ENCODE measurements at places on chromosomes 16 and 17.

GRCh38 chr16:69555867-69556266 lies 9.9 kb upstream of the NFAT5 start:
- DNase-seq = no peak

- DNase-seq = no peak
Observed at GRCh38 chr16:69804297-69804696, 42.2 kb downstream of the WWP2 start.

GRCh38 chr16:19114359-19115147 lies 789 bp downstream of the ITPRIPL2 start:
- no peak for DNase-seq

GRCh38 chr17:67390646-67391361 lies 13.7 kb downstream of the PITPNC1 start:
- peak; percentile 76 for DNase-seq

GRCh38 chr16:51134876-51135275 lies 16.2 kb downstream of the SALL1 start:
- no peak for DNase-seq

DNA sequence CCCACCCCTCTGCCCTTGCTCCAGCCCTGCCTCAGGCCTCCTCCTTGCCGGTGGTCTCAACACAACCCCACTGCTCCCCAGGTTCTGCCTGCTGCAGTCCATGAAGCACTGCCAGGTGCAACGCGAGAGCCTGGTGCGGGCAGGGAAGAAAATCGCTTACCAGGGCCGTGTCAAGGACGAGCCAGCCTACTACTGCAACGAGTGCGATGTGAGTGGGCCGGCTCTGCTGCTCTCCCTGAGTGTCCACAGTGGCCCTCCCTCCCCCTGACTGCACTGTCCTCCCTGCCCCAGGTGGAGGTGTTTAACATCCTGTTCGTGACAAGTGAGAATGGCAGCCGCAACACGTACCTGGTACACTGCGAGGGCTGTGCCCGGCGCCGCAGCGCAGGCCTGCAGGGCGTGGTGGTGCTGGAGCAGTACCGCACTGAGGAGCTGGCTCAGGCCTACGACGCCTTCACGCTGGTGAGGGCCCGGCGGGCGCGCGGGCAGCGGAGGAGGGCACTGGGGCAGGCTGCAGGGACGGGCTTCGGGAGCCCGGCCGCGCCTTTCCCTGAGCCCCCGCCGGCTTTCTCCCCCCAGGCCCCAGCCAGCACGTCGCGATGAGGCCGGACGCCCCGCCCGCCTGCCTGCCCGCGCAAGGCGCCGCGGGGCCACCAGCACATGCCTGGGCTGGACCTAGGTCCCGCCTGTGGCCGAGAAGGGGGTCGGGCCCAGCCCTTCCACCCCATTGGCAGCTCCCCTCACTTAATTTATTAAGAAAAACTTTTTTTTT lies 1.8 kb upstream of the TMEM88 start:
- peak; percentile 39 for DNase-seq

DNA sequence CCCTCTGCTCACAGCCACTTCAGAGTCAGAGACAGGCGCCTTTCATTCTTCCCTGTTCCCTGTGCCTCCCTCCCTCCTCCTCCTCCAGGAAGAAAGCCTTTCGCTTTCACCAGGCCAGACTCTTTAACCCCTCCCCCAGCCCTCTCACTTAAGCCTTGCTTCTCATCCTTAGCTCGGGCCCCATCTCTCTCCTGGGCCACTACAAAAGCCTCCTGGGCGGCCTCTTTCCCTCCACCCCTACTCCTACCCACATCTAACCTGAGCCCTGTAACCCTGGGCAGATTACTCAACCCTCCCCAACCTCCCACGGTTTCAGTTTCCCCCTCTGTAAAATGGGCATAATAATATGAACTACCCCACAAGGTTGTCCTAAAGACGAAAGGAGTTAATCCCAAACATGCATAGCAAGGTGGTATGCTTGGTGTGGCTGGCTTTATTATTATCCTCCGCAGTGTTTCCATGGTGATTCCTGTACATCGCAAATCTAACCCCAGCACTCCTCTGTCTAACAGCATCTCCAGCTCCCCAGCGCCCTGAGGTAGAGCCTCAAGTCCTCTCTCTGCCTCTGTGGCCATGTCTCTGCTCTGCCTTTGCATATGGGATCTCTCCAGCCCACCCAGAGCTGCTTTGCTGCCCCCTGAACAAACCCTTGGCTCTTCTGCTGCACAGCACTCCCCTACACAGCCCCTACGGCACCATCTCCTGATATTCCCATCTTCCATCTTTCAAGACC lies 17.7 kb downstream of the PIMREG start:
- DNase-seq = no peak

- no peak for DNase-seq
Observed at GRCh38 chr17:73594025-73594424, 50.2 kb downstream of the SDK2 start.

DNA sequence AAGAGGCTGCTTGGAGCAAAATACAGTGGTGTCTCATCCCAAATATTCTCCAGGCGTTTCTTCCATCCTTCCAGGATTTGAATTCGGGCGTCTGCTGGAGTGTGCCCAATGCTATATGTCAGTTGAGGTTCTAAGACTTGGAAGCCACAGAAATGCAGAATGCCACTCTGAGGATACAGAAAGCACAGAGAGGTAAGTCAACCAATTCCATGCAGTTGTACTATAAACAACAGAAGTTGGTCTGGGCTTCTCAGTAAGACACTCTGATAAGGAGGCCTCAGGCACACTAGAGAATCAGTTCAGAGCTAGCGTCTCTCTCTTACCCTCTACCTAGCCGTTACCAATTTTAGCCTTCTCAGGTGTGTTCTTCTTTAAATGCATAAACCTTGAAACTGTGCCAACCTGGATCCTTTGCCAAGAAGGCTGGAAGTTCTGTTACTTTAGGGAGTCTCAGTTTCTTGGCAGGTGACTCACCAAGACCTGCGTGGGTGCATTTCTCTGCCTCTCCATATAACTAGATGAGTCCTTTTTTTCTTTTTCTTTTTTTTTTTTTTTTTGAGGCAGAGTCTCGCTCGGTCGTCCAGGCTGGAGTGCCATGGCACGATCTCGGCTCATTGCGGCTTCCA lies 15.1 kb downstream of the NQO1 start:
- DNase-seq = no peak

GRCh38 chr16:88170528-88170991 lies 212.2 kb upstream of the ZNF469 start:
- peak; percentile 2 for DNase-seq

- no peak for DNase-seq
Observed at GRCh38 chr16:60566901-60567300, 1469.3 kb downstream of the CDH8 start.

- no peak for DNase-seq
Observed at GRCh38 chr16:78303946-78304345, 204.5 kb downstream of the WWOX start.

DNA sequence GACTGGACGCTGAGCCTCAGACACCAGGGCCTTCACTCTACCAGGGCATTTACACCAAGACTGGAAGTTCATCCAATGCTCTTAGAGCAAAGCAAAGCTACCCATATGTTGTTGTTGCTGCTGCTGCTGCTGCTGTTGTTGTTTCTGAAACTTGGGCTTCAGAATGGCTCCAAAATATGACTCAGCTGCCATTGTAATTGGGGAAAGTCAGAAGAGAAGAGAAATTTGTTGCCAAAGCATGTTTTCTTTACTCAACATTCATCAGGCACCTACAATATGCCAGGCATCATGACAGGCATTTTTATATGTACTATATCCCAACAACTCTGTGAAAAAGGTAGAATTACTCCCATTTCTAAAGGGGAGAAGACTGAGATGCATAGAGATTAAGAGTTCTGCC lies 11.9 kb downstream of the KRT32 start:
- DNase-seq = no peak

DNA sequence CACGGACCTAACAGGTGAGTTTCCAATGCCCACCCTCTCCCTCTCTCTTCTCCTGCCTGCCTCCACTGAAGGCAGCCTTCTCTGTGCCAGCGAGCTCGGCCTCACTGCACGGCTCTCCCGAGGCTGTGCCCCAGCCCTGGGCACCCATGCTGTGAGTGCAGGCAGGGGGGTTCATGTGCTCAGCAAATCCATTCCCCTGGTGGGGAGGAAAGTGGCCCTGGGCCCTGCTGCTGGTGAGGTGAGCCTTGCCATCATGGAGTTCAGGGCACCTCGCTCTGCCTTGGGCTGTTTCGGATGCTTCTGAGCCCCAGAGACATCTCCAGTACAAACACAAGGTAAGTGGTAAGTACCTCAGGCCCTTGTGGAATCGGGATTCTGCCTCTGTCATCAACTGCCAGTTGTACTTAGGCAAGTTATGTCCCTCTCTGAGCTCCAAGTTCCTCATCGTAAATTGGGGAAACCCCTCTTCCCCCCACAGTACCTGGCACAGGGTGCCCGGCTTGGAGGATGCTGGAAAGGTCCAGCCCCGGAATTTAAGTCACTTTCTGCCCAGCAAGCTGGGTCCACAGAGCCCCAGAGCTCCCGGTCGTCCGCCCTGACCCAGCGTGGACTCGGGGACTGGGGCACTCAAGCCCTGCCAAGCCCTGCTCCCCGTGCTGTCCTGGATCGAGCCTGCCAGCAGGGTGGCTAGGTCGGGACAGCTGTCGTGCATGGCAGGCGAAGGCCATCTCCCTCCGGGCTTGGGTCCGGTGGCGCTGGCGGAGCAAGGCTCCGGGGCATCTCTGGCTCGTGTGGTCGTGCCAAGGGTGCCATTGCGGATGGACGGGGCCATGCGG lies 684 bp upstream of the NUDT16L1 start:
- DNase-seq = peak; percentile 13

- DNase-seq = no peak
Observed at GRCh38 chr16:4433228-4433627, 7.6 kb downstream of the DNAJA3 start.

DNA sequence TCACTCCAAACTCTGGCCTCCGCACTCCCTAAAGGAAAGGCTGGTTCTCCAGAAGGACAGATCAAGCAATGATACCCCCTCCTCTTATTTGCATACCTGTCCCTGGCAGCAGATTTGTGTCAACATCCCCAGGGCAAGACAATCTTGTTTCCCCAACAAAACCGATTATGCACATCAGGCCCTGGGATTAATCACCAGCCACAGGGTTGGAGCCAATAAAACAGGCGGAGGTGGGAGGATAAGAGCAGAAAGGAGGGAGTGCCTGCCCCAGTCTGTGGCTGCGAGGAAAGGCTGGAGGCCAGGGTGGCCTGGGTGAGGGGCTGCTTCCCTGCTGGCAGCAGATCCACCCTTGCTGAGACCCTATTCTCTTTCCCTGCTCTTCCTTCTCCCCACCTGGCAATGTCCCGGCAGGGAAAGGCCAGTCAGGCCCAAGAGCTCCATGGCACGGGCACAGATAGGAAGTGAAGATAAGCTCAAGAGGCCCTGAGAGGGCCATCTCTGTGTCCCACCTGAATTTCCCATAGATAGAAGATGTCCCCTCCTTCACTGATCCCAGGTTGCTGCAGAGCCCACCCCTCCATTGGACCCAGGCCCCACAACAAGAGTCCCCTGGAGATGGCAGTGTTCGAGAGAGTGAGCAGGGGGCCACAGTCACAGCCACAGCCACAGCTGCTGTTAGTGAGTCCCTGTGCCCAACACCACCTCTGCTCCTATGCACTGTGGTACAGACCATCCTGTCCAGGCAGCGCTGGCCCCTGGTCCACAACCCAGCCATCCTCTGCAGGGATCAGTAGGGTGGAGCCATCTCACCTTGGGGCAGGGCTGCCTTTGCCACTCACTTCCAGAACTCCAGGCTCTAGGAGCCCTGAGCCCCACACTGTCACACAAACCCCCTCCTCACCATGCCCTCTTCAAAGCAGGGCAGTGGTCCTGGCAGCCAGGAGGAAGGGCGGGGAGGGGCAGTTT lies 137.5 kb downstream of the SDK2 start:
- no peak for DNase-seq

GRCh38 chr17:47210105-47210504 lies 957 bp downstream of the MYL4 start:
- no peak for DNase-seq

GRCh38 chr16:70553645-70554044 lies 30.0 kb downstream of the SF3B3 start:
- DNase-seq = no peak

GRCh38 chr16:1097156-1097555 lies 1.1 kb upstream of the C1QTNF8 start:
- DNase-seq = no peak

DNA sequence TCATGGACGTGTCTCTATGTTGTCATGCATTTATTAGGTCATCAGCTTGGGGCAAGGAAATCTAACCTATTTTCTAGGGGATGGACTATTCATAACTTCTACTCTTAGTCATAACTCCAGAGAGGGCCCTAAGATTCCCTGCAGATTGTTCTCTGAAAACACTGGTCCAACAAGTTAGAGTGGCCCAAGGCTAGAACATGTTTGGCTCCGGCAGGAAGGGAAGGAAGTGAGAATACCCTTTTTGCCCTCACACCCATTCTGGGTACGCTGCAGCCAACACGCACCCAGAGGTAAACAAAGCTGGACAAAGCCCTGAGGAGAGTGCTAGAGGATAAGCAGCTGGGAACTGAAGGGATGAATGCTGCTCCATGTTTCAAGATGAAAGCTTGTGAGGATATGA lies 9.9 kb downstream of the C16orf86 start:
- no peak for DNase-seq

GRCh38 chr17:40004072-40004471 lies 11.2 kb upstream of the CSF3 start:
- DNase-seq = no peak

GRCh38 chr16:72666267-72666666 lies 381.7 kb downstream of the ZFHX3 start:
- DNase-seq = peak; percentile 12

DNA sequence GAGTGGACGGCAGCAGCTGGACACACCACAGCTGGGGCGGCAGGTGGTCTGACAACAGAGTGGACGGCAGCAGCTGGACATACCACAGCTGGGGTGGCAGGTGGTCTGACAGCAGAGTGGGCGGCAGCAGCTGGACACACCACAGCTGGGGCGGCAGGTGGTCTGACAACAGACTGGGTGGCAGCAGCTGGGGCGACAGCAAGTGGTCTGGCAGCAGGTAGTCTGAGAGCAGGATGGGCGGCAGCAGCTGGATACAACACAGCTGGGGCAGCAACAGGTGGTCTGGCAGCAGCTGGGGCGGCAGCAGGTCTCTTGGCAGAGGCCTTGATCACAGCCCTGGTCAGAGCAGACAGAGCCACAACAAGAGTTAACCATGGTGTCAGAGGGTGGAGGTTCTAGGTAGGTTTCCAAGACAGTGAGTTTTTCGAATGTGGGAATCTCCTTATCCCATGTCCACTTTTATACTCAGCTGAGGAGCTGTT lies at the start of gene KRTAP4-1:
Gene KRTAP4-1, minus strand, starts transcription at position 432 of the 482 bp plus-strand sequence. Its CDS starts 57 bp downstream, at position 375.
- no peak for DNase-seq

DNA sequence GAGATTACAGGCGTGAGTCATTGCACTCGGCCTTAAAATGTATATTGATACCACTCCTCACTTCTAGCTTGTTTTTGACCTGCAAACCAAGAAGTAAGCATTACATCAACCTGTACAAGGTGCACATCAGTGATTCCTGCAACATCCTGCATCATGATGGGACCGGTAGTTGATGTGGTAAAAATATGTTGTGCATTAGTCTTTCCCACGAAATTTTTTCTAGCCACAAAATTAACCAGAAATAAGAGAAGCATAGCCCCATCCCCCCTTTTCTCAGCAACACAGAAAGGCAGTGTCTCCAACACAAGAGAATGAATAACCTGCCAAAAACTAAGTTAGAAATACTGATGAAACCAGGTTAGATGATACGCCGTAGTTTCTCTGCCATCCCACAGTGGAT lies 21.1 kb upstream of the NSMCE1 start:
- no peak for DNase-seq

GRCh38 chr16:65490286-65490685 lies 368.4 kb upstream of the CDH11 start:
- DNase-seq = no peak

GRCh38 chr17:35227546-35227945 lies 15.3 kb upstream of the SLFN5 start:
- no peak for DNase-seq
